ENCODE measurements at places on chromosomes 6 and 20.

GRCh38 chr20:19867074-19867473 is 109.0 kb downstream of the RIN2 start:
- no peak for DNase-seq

GRCh38 chr20:61387204-61387953 is 135.3 kb downstream of the CDH4 start:
- DNase-seq: no peak

- peak; percentile 79 for DNase-seq
Observed at GRCh38 chr6:72646604-72647485, 25.0 kb downstream of the KCNQ5 start.

DNA sequence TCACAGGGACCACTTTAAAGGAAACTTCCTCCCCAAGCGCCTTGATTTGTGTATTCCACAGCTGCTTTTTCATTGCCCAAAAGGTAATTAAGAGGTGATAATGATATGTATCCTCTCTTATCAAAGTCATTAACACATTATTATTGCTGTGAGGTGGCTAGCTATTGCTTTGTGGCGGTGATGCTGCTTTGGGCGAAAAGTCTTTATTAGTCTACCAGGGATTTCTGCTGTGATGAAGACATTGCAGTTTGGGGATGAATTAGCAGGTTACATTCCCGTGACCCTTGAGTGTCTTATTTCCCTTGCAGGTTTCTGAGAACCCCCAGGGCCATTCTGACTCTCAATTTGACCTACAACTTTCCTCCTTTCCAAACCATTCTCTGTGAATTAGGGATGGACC is 143.4 kb upstream of the SOX4 start:
- DNase-seq: no peak

GRCh38 chr20:37352608-37352980 is 6.7 kb downstream of the SRC start:
- no peak for DNase-seq

DNA sequence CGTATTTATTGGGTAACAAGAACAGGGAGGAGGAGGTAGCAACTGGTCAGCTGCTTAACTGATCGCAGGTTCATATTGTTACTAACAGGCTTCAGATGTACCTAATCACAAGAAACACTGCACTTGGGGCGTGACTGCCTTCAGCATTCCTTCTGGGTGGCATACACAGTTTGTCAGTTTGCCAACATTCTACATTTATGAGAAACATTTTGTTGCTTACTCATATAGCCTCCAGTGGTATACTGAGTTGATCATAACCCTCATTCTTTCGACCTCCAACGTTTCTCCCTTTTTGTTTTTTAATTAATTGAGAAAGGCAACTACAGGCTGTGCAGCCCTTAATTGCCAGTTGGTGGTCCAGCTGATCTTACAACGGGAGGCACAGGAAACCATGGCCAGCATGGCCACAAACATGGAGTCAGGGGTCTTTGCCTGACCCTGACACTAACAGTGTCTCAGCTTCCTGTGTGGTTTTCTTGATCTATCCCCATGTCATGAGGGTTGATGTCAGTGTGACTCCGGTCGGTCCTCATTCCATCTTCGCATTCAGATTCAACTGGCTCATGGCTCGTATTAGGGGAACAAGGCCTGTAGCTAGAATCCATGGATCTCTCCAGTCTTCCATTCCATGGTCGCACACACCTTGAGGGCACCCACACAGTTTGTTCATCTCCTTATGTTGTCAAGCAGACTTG is 9.4 kb downstream of the EPB41L2 start:
- peak; percentile 95 for DNase-seq

DNA sequence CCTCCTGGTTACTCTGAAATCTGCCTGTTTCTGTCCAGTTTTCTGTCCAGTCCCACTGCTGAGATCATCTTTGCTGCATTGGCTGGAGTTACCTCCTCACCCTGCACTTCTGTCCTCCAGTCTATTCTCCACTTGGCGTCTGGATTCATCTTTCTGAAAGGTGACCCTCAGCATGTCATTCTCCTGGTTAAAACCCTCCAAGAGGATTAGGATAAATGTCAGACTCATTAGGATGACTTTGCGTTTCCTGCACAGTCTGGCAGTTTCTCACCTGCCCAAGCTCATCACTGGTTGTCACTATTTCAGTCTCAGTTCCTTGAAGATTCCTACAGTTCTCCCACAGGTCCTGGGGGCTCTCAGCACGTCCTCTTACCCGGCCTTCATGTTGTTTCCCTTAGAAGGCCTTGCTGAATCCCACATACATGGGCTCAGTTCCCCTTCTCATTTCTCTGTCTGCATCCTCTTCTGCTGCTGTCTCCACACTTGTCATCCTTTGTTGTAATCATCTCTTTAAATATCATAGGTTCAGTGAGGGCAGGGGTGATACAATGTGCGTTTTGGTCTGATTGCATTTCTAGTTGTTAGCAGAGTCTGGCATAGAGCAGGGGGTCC is 374.8 kb downstream of the QKI start:
- no peak for DNase-seq

DNA sequence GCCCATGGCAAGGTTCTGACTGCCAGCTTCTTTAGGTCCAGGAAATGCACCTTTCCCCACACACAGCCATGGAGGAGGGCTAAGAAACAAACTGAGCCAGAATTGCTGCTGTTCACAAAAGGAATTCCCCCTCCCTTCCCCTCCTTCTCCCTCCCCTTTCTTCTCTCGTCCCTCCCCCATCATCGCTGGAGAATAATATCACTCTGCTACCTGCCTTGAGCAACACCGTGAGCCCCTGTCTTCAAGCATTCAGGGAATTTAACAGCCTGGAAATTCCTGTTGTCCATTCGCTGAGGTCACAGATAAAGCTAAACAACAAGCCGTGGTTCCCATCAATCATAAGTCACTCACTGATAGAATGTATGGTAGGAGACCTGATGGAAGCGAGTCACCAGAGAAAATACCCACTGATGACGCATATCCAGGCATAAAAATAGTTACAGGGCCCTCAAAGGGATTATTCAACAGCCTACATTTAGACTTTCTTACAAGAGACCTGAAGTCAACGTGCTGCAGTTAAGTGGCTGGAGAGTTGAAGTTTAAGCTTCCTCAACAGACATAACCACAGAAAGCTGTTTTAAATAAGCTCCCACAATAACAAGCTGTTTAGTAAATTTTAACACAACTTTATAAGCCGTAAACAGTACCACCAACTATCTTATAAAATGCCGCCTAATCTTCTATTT is 59.7 kb downstream of the HIVEP2 start:
- peak; percentile 94 for DNase-seq

- DNase-seq: no peak
Observed at GRCh38 chr20:24211972-24212371, 223.4 kb upstream of the GGTLC1 start.

- no peak for DNase-seq
Observed at GRCh38 chr20:24016607-24017457, 28.3 kb upstream of the GGTLC1 start.

- DNase-seq: no peak
Observed at GRCh38 chr6:134468633-134469032, 150.7 kb upstream of the SGK1 start.

- peak; percentile 21 for DNase-seq
Observed at GRCh38 chr6:70673601-70674000, 5.9 kb downstream of the SMAP1 start.

DNA sequence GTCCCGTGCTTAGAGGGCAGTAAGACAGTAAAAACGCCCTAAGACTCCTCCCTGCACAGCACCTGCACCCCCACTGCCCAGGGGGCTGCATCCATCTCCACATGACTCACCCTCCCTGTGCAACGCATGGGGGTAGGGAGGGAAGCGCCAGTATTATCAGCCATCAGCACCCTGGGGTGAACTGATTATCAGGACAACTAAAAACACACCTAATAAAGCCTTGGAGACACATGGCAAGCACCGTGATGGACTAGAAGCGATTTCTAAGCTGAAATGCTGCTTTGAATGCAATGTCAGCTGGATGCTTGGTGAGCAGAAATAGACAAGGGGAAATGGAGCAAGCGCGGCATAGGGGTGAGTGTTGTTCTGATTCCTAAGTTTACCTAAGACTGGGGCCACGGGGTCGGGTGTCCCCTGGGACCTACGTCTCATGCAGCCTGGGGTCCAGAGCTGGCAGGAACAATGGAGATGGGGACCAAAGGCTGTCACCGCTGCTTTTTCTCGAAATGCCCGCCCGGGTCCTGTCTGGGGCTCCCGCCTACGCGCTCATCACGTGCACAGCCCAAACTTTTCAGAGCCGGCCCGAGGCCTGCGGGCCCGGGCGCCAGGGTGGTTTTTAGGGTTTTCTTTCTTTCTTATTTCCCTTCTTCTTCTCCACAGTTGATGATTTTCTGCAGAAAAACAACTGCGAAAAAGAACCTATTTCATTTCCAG is 702 bp upstream of the TNFAIP3 start:
- DNase-seq: peak; percentile 16

- DNase-seq: no peak
Observed at GRCh38 chr6:90977513-90977912, 390.6 kb upstream of the MAP3K7 start.

GRCh38 chr6:168078943-168079405 is at the start of gene FRMD1:
FRMD1 (minus strand) TSS chr6:168079212; CDS start chr6:168079094, 118 bp downstream.
- no peak for DNase-seq

GRCh38 chr6:162140251-162140852 is 587.2 kb downstream of the PRKN start:
- no peak for DNase-seq

- DNase-seq: no peak
Observed at GRCh38 chr20:35004749-35005462, 49.2 kb downstream of the MYH7B start.

DNA sequence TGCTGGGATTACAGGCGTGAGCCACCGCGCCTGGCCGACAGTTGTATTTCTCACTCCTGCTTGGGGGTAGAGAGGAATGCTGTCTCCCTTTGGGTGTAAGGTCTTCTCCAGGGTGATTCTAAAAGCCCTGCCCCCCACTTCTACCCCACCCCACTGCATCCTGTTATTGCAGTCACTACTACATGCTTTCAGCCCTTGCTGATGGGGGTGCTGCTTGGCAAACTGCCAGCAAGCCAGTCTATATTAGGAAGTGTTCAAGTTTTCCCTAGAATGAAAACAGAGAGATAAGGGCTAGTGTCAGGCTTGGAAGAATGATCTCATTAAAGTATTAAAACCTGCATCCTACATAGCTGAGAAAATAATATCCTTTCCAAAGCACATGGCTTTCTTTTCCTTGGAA is 31.3 kb downstream of the TTI1 start:
- no peak for DNase-seq

DNA sequence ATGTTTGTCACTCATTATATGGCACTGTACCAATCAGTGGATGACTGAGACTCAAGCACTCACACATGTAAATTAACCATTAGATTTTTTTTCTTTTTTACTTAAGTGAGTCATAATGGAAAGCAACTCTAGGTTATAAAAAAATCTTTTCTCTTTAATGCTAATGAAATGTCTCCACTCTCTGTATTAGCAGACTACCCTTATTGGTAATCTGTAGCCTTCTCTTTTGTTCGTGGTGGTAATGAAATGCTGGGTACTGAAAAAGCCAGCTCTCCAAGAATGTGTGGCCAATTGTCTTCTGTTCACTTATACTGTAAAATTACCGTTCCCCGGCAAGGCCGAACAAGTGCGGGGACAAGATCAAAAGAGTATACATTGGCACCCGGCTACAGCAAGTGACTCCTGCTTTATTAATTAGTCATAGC is 69.0 kb downstream of the AFG1L start:
- DNase-seq: no peak

GRCh38 chr20:53023732-53024520 is 51.8 kb downstream of the TSHZ2 start:
- no peak for DNase-seq

DNA sequence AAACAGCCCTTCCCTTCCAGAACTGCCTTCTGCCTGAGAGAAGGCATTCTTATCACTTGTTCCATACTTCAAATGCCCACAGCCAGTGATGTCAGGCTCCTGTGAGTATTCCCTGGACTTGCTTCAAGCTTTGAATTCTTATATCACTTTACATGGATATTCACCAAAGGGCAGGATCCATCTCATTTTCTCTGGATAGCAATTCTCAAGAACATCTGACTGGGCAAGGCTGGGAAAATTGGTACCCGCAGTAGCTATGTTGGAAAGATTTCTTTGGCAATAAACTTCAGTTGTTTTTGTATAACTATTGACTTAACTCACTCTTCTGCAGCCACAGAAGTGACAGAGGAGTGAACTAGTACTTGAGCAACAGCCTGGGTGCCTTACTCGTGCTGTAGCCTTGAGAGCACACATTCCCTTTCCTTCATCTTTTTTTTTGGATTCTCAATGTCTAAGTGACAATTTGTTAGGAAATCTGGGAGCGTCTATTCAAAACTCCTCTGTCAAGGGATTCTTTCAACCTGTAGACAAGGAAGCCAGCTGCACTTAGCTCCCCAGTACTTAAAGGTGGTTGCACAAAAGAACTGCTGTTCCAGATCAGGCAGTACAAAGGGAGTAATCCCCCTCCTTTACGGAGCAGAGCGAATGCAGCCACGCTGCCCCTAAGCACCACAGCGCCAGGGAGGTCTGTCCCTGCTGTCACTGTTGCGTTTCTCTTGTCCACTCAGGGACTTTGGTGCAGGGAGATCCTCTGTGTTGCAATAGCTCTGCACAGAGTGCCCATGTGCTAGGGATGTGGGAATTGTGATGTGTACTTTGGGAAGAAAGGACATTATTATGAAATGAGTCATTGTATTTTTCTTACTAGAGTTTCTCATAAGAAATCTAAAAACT is 69.6 kb downstream of the JAG1 start:
- peak; percentile 96 for DNase-seq

DNA sequence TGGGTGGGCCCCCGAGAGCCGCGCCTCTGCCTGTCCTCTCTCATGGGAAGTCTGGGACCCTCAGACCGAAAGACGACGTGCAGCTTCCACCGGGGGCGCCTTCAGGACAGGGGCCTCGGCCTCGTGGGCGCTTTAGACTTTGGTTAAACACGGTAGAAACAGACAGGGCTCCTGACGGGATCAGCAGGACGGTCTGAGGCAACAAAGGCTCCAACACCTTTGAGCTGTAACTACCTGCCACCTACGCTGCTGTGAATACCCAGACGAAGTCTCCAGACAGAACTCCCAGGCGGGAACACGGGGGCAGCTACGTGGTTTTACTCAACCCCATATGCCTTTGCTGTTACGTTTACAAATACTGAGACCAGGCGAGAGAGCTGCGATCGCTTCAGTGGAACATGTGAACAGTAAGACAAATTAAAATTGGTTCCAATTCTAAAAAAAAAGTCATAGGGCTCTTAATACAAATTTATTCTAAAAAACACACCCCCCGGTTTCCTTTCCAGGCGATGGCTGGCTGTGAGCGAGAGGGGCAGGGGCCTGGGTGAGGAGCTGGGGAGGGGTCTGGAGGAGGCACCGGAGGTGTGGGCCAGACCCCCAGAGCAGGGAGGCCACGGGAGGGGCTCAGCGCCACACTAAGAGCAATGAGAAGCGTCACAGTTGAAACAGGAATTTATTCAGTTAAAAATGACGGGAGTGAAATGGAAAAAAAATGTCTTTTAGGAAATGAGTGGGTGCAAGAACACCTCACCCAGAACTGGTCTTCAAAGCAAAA is 453.2 kb downstream of the QKI start:
- DNase-seq: no peak

- no peak for DNase-seq
Observed at GRCh38 chr6:100913400-100914276, 32.5 kb upstream of the ASCC3 start.

GRCh38 chr6:163529605-163530004 is 115.1 kb downstream of the QKI start:
- DNase-seq: peak; percentile 74

All from PC-3 (cell line).